ENCODE measurements at places on chromosomes 2 and 18.

DNA sequence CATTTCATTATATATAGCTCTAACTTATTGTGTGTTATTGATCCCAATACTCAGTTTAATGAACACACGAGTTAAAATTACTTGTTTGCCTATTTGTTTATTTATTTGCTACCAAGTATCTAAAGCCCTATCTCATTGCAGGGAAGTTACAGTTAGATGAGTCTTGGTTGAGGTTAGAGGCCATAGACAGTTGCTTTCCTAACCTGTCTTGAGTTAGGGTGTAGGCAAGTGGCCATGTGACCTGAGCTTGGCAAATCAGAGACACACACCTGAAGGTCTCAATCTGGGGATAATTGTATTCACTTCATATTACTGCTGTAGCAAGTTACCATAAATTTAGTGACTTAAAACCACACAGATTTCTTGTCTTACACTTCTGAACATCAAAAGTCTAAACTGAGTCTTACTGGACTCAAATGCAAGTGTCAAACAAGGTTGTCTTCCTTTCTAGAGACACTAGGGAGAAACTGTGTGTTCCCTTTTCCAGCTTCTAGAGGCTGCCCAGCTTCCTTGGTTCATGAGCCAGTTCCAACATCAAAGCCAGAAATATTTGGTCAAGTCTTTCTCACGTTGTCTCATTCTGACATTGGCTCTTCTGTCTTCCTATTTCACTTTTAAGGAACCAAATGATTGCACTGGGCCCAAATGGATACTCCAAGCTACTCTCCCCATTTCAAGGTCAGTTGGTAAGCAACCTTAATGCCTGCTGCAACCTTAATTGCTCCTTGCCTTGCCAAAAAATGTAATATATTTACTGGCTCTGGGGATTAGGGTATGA is 39.7 kb downstream of the COL3A1 start:
- peak; percentile 35 for DNase-seq

GRCh38 chr2:120134263-120134662 is 88.9 kb downstream of the TMEM185B start:
- peak; percentile 93 for DNase-seq

DNA sequence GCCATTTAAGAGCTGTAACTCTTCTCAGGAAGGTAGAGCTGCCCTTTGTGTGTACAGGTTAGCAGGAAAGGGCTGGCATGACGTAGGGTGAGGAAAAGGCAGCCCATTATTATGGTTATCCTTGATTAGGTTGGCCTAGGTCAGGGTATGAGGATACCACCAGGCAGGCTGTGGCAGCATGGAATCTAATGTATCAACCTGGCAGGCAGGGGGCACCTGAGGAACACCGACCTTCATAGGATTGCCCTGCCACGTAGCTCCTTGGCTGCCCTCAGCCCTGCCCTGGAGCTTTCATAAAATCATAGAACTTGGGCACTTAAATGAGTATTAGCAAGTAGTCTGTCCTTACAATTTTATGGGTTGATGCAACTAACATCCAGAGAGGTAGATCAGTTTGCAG is 261.6 kb downstream of the LTBP1 start:
- DNase-seq: no peak

- DNase-seq: peak; percentile 11
Observed at GRCh38 chr2:145067549-145068030, 547.7 kb upstream of the ZEB2 start.

DNA sequence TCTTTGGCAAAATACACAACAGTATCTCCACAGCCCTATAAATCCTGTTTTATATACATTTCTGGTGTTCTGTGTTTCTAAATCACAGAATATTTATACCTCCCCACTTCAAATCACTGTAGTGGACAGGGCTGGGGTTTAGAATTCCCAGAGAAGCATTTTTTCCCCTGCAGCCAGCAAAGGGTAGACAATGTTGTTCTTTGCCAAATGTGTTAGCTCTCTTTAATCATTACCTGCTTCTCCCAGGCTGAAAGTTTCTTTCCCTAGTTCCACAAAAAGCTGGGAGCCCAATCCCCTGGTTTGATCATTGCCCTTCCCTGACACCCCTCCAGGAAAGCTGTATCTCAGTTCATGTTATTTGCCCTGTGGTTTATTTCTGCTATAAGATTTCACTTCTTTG is 520.0 kb upstream of the SPHKAP start:
- DNase-seq: no peak

DNA sequence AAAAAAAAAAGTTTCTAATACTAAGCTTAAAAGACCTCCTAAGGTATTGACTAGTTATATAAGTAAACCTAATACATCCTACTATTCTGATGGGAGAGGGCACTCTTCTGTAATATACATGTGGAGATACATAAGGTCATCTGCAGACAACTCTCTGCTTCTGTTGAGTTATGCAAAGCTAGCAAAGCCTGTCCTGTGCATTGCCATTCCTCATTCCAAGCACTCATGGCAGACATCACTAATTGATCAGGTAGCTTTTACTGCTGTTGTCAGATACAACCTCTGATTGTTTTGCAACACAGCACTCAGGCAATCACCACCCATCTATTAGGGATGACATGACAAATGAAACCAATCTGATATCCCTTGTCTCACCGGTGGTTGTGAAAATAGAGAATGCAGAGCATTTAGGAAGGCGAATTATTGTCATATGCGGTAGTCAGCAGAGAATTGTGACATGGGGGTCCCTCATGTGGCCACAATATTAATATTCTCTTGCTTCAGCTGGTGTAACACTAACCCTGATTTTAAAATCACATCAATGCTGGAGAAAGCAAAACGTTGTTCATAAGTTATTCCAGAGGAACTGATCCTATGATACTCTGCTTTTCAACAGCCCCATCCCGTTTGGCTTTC is 416.5 kb upstream of the GYPC start:
- DNase-seq: no peak

DNA sequence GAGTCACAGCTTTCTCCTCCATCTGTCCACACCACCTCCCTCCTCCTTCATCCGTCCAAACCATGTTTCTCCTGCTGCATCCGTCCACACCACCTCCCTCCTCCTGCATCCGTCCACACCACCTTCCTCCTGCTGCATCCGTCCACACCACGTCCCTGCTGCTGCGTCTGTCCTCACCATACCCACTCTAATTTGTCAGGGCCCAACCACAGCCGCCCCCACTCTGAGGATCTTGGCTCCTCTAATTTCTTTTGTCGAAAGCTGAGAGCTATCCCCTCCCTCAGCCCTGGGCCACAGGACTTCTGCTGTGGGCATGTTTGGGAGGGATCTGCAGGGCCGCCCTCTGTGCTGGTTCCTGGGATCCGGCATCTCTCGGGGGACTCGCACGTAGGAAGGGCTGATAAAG is 67.4 kb downstream of the TPO start:
- no peak for DNase-seq

- no peak for DNase-seq
Observed at GRCh38 chr2:8981876-8982275, 21.6 kb downstream of the MBOAT2 start.

DNA sequence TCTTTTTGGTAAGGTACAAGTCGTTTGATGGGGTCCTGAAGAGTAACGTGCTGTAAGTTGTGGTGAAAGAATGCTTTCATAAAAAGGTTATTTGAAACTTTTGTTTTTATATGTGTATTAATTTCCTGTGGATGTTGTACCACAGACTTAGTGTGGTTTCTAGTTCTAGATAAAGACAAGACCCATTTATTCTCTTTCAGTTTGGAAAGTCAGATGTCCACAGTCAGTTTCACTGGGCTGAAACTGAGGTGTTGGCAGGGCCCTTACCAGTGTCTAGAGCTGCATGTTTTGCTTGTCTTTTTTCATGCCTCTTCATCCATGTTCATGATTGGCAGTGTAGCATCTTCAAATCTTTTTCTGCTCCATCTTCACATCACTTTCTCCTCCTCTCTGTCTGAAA is 22.1 kb upstream of the DOCK10 start:
- no peak for DNase-seq

DNA sequence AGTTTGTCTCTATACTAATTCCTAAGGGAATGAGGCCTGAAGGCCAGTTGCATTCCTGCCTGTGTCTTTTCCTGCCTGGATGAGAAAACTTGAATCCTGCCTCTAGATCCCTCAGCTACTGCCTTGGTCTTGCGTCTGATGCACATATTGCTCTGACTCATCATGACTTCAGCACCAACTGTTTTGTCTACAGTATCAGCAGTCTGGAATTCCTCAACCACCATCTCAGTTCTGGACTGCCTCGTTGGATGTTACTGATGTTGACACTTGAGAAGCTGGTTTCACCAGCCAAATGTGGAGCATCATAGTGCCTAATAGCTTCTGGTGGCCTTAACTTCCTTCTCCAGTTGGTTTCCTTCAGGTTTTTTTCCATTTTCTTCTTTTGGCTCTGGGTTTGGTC is 211.0 kb downstream of the CTNNA2 start:
- DNase-seq: peak; percentile 99
